ENCODE measurements at places on chromosomes 1 and 21.

DNA sequence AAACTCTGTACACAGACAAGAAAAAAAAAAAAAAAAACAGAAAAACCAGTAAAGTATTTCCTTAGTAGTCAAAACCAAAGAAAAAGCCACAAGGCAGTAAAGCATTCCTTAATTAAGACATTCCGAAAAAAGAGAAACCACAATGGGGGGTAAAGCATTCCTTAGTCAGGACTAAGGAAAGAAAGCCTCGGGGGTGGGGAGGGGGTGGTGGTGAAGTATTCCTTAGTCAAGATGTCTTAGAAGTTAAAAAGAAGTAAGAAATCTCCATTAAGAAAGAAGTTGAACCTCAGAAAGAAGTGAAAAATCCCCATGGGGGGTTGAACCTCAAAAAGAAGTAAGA lies 28.2 kb upstream of the FMO1 start:
- DNase-seq = no peak

DNA sequence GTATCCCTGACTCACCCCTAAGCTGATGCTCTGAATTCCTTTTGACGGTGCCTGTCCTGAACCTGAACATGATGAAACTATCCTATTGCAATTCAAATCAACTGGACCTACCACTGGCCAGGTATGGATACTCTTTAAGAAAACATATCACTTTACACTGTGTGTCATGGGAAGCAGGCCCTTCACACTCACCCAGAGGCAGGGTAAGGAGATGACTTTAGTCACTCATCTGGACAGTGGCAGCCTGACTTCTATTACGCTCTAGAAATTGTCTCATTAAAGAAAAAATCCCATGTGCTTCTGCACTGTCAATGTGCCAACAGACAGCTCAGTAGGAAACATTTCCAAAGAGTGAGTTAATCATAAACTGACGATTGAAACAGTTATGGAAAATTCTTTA lies 94.3 kb downstream of the VAV3 start:
- DNase-seq = no peak

DNA sequence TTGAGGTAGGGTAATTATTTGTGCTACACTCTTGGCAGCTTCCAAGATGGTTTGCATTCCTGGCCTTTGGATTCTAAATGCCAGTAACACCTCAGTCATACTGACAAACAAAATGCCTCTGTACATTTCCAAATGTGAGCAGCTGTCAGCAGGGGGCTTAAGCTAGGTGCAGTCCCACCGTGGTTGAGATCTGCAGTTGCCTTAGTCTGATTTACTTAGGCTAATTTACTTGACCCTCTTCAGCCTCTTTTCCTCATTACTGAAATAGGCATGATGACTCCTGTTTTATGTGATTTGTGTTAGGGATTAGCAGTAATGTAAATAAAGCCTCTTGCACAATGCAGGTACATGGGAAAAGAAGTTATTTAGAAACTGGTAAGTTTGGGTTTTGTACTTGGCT lies 13.5 kb upstream of the SPATA1 start:
- no peak for DNase-seq

GRCh38 chr1:116537898-116538297 lies 32.9 kb downstream of the CD58 start:
- no peak for DNase-seq

DNA sequence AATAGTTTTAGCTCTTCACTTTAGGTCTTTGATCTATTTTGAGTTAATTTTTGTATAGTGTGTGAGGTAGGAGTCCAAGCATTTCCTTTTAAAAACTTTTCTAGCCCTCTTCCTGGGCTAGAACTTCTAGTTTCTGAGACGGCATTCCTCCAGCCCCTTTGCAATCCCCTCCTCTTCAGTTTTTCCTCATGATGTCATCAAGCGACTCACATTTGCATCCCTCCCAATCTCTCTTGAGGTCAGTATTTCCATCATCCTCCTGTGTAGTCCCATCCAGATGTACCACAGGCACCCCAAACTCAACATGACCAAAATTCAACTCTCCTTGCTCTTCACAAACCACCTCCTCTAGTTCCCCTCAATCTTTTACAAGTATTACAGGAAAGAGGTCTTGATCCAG lies 10.7 kb downstream of the HMGN2 start:
- no peak for DNase-seq

GRCh38 chr1:154533952-154534844 lies 24.3 kb downstream of the UBE2Q1 start:
- no peak for DNase-seq

GRCh38 chr1:13432251-13432650 lies 22.0 kb downstream of the PRAMEF20 start:
- DNase-seq = no peak

- DNase-seq = no peak
Observed at GRCh38 chr1:165371588-165372225, 15.2 kb upstream of the LMX1A start.

DNA sequence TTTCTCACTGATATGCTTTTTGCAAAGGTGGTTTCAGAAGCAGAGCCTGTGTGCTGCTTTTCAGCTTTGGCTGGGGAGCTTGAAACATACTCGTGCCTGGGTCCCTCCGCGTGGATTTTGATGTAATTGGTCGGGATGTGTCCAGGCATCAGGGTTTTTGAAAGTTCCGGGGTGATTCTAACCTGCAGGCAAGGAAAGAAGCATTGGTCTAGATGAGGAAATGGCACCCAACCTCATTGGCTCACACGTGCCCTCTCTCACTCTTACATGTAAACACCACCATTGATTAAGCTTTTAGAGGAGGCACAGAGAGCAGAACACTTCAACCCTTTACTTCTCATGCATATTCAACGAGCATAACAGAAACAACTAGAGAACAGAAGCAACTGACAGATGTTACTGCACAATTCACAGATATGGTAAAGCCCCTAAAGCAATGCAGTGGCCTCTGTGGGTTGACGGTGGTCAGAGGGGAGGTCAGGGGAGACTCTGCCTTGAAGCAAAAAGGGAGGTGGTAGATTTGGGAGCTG lies 112.1 kb downstream of the TLR5 start:
- no peak for DNase-seq

DNA sequence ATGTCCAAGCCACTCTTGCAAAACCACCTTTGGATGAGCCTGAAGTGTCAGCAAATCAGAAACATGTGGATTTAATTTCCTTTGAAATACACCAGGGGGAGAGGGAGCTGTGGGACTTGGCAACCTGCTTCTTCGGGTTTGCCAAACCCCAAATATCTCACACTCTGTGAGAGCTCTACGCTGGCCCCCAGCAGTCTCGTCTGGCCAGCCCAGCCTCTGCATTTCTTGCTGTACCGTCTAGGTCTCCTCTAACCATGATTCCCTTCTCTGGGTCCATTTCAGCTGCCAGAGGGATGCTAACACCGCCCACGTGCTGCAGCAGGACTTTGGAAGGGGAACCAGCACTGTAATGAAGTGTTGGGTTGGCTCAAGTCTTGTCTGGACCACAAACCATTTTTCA lies 114.6 kb downstream of the MRPS6 start:
- no peak for DNase-seq

DNA sequence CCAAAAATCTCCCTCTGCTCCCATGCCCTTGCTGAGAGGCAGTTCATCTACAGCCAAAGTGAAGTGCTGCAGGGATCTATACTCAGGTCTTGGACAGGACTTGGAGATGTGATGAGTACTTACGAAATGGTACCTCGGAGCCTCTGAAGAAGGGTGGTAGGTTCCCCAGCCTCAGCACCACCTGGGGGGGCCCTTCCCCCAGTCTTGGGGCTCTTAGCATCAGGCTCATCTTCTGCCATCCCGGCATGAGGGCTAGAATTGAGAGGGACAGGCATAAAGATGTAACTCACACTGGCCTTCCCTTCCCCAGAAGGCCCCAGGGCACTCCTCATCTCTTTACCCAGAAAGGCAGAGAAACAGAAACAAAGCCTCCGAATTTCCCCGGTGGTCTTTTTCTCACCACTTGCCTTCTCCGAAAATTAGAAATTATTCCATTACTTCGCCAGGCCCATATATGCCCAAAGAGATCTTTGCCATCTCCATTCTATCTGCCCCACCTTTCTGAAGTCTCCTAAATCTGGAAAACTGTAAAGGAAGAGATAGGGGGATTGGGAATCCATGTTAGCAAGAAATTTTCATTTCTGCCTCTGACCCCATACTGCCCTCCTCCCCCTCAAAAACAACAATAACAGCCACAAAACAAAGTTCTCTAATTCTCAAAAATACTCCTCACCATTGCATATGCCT lies 827 bp downstream of the RFX5 start:
- DNase-seq = no peak

Data from activated CD4-positive, CD25-positive, alpha-beta regulatory T cell treated with anti-CD3 and anti-CD28 coated beads, Interleukin-2, amount 50 U/mL, for 16 hours (primary cell).